Upper lobe of left lung (tissue), 6 donors: ENCODE measurements at places on chromosomes 3 and 15.

DNA sequence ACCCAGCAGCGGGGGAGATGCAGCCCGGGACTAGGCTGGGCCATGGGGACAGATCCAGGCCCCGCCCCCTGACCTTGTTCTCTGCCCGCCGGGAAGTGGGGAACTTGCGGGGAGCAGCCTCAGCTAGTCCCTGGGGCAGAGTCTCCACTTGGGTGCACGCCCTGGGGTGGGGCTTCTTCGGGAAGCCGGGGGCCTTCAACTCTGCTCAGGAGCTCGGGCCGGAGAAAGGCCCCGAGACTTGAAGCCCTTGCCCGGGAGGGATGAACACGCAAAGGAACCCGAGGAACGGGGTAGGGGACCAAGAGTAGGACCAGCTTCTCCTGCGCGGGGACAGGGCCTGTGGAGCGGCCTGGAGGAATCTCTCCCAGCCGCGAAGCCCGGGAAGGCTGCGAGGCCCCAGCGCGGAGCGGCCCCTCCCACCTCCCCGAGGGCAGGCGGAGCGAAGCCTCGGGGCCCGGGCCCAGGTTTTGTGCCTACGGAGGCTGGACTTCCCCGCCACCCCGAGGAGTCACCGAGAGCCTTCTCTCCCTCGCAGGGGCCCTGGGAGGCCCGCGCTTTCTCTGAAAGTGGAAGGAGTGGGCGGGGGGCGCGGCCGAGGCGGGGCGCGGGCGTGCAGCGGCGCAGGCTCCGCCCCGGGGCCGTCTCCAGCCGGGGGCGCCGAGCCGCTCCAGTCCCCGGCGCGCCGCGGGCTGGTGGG, at the start of gene ITPKA:
ITPKA (plus strand) TSS at position 670 of the 697 bp plus-strand sequence. CDS start 54 bp downstream, outside the sequence.
- H3K36me3 ChIP-seq, result no peaks in the 10 kb centered on the region
- H3K27me3 ChIP-seq, result peaks cover 15% of the 10 kb centered on the region

DNA sequence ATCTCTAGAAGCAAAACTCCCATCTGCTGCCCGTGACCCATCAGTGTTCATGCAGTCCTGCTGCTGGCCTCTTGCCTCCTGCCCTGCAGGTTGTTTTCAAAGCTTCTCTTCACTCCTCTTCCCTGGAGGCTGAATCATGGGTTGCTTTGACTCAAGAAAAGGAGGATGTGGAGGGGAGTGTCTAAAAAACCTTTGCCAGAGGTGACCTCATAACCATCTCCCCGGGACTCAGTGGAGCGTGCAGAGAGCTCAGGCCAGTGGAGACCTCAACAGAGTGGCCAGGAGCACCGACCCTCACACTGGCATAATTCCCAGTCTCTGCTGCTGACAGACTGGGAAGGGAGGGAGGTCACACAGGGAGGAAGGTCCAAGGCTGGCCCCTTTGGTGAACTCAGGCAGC, 60.9 kb upstream of the ITGA11 start:
- H3K36me3 ChIP-seq, result no peaks in the 10 kb centered on the region
- no peaks in the 10 kb centered on the region for H3K4me1 ChIP-seq

DNA sequence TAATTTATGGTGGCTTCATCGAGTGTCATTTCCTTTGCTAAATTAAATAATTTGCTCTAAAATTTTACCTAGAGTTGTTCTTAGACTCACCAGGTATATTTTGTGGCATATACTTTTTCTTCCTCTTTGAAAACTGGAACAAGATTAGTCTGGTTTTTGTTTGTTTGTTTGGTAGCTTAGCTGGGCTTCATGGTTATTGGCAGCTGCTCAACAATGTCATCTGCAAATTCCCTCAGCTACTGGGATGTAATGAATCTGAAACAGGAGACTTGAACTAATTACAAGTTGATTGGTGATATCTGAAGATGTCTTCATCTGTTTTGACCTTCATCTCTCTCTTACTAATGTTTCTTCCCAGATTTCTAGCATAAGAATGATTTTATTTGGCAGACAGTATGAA, 270.5 kb upstream of the P2RY1 start:
- H3K4me3 ChIP-seq, result no peak overlapping the region
- H3K27ac ChIP-seq, result no peak overlapping the region
- DNase-seq, result no peak
- no peaks in the 10 kb centered on the region for H3K36me3 ChIP-seq
- no peaks in the 10 kb centered on the region for H3K4me1 ChIP-seq
- H3K27me3 ChIP-seq, result no peaks in the 10 kb centered on the region

- H3K4me3 ChIP-seq, result no peak overlapping the region
- H3K4me1 ChIP-seq, result no peaks in the 10 kb centered on the region
- peak overlapping the region; percentile 59 for H3K27ac ChIP-seq
- DNase-seq, result no peak
- H3K27me3 ChIP-seq, result no peaks in the 10 kb centered on the region
Measured at GRCh38 chr15:49877873-49878521, 241.0 kb downstream of the ATP8B4 start.

DNA sequence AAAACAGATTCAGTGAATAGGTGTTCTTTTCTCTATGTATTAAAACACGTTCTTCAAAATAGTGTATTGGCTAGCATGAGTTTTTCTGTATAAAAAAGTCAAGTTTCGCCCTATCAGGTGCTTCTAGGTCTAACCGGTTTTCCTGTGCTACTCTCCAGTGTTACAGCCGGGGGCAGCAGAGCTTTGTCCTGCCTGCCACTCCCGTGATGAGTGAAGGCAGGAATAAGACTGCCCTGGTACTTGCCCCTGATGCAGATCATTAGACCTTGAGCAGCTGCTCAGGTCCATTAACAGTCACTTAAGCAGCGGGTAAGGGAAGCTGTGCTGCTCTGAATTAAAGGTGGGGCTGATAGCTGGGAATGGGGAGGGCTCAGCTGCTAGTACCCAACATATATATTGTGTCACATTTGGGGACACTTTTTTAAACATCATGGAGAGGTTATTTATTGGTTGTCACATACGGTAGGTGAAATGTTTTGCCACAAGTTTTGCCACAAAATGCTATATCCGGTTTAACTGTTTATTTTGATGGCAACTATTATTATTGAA, 1.3 kb upstream of the UNC13C start:
- no peak for DNase-seq
- H3K27me3 ChIP-seq, result no peaks in the 10 kb centered on the region
- no peak overlapping the region for H3K4me3 ChIP-seq
- H3K27ac ChIP-seq, result no peak overlapping the region
- no peaks in the 10 kb centered on the region for H3K36me3 ChIP-seq
- no peaks in the 10 kb centered on the region for H3K4me1 ChIP-seq

DNA sequence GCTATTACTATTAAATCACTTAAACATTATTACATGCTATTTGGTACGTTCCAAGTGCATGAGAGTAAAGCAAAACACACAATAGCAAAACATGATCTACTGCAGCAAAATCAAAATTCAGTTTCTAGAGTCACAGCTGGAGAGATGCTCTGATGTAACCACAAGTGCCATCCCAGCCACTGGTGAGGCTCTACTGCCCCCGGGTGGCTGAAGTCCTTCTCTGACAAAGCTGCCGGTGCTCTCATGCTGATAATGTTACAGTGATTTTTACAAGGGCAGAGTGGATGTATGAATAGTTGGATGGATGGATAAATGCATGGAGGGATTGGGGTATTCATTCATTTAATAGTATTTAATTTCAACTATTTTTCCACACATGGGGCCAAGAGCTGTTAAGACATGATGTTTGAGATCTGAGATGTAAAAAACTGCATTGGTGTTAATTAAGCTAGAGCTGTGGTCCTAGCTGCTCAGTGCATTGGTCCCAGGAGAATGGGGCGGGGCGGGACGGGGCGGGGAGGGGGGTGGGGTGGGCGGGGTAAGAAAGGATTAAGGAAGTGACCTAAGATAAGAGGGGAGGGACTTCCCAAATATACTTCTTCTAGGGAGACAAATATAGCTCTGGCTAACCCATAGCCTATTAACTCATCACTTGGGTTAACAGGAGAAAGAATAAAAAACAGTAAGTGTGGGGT, 5.3 kb upstream of the SPESP1 start:
- peak; percentile 74 for DNase-seq
- no peak overlapping the region for H3K4me3 ChIP-seq

DNA sequence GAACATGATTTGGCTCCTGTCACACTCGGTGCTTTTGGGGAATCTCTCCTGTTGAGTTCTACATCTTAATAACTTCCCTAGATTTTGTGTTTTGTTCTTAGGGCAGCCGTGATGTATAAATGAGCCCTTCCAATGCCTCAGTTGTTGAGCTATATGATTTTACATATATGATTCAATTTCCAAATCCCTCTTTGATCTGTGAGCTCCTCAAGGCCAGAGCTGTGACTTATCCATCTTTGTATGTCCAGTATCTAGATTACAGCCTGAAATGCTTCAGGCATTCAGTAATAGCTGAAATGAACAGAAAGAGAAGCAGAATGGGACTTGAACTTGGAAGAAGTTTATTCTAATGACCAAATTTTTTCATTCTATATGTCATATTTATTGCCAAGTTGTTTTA, 26.6 kb downstream of the CGGBP1 start:
- DNase-seq, result no peak
- peak overlapping the region; percentile 48 for H3K27ac ChIP-seq
- H3K36me3 ChIP-seq, result no peaks in the 10 kb centered on the region

- H3K4me1 ChIP-seq, result no peaks in the 10 kb centered on the region
- H3K36me3 ChIP-seq, result no peaks in the 10 kb centered on the region
- no peak overlapping the region for H3K4me3 ChIP-seq
- no peak for DNase-seq
- no peak overlapping the region for H3K27ac ChIP-seq
Measured at GRCh38 chr15:41861736-41862356, 23.2 kb downstream of the PLA2G4B start.

GRCh38 chr3:12875857-12876836, 34.8 kb upstream of the RPL32 start:
- no peak overlapping the region for H3K27ac ChIP-seq
- H3K4me1 ChIP-seq, result peaks cover 9% of the 10 kb centered on the region
- peak; percentile 42 for DNase-seq
- H3K27me3 ChIP-seq, result no peaks in the 10 kb centered on the region
- no peaks in the 10 kb centered on the region for H3K36me3 ChIP-seq

- no peaks in the 10 kb centered on the region for H3K36me3 ChIP-seq
- H3K4me1 ChIP-seq, result peaks cover 44% of the 10 kb centered on the region
- H3K27ac ChIP-seq, result peak overlapping the region; percentile 94
- peaks cover 3% of the 10 kb centered on the region for H3K27me3 ChIP-seq
- no peak for DNase-seq
Measured at GRCh38 chr3:167733961-167734497, 663 bp downstream of the PDCD10 start.

- H3K4me3 ChIP-seq, result no peak overlapping the region
- H3K27me3 ChIP-seq, result no peaks in the 10 kb centered on the region
- H3K36me3 ChIP-seq, result no peaks in the 10 kb centered on the region
- no peak overlapping the region for H3K27ac ChIP-seq
- H3K4me1 ChIP-seq, result peaks cover 8% of the 10 kb centered on the region
- DNase-seq, result peak; percentile 79
Measured at GRCh38 chr3:121992601-121993560, 29.2 kb downstream of the ILDR1 start.

GRCh38 chr15:38335116-38335515, 82.5 kb downstream of the SPRED1 start:
- no peaks in the 10 kb centered on the region for H3K36me3 ChIP-seq
- no peaks in the 10 kb centered on the region for H3K4me1 ChIP-seq
- H3K27ac ChIP-seq, result no peak overlapping the region
- H3K4me3 ChIP-seq, result no peak overlapping the region
- no peaks in the 10 kb centered on the region for H3K27me3 ChIP-seq

GRCh38 chr15:52281085-52282035, 14.2 kb downstream of the MYO5C start:
- H3K36me3 ChIP-seq, result peaks cover 6% of the 10 kb centered on the region
- DNase-seq, result no peak
- H3K4me3 ChIP-seq, result no peak overlapping the region

DNA sequence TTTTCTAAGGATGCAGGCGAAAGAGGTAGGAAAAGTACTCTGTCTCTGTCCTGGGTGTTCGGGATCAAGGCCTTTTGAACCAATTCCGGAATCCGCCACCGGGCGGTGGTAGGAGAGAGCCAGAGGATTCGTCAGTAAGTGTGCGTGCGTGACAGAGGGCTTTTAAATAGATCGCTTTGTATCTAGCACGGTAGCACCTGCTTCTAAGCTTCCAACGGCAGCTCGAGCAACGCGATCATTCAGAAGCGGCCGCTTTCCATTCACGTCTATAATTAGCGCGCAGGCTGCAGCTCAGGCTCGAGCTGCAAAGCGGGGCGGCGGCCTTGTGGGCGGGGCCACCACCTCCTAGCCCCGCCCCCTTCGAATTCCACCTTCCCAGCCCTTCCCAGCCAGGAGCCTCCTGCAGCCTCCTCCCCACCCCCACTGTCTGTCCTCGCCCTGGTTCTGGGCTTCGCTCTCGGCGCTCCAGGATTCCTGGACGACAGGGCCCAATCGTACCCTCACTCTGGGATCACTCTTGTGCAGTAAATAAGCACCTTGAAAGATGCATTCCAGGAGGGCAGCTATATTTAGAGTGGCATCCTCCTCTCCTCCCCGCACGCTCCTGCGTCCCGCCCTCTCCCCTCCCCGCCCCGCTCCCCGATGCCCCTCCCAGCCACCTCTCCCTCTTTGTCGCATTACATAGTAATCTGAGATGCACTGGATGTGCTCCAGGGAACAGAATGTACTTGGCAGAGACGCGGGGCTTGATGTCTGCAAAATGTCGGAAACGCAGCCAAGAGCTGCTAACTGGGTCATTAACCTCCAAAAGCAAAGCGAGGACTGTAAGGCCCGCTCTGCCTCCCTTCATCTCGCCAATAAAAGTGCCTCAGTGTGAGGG, 224.1 kb upstream of the TPRG1 start:
- DNase-seq, result peak; percentile 96
- H3K4me1 ChIP-seq, result peaks cover 40% of the 10 kb centered on the region
- H3K27ac ChIP-seq, result peak overlapping the region; percentile 93

DNA sequence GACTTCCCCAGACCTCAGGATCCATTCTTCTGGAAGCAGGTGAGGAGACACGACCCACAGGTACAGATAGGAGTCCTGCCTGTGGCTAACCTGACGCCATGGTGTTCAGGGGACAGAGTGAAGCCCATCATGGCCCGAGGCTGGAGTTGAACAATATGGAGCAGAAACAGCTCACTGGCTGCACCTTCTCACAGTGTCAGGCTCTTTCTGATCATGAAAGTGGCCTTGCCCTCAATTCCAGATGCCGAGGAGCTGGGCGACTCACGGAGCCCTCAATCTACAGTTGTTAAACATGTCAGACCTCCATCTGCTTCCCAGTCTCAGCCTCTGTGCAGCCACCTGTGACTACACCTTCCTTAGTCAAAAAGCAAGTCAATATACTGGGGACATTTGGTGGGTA, 110.8 kb upstream of the SMAD3 start:
- H3K36me3 ChIP-seq, result no peaks in the 10 kb centered on the region
- no peak for DNase-seq
- H3K27me3 ChIP-seq, result no peaks in the 10 kb centered on the region
- no peaks in the 10 kb centered on the region for H3K4me1 ChIP-seq

DNA sequence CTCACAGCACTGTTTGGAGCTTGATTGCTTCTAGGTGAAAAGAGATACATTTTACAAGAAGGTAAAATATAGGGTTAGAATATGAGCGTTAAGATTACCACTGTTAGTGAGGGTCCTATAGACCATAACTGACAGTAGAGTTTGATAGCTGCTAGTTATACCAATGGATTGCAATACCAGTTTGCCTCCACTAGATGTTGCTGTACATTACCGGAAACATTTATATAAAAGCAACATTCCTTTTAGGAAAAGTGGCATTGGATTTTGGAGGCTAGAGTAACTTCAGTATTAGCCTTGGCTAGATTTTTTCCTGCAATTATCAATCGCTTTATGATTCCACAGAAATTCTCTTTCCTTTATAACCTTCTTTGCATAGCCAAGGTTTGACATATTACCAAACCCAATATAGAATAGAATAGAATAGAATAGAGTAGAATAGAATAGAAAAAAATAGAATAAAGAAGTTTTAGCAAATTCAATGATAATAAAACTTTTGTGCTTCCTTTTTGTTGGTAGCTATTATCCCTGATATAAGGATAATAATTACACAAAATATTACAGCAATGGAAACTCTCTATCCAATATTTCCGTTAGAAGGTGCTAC, 1093.6 kb upstream of the ALCAM start:
- no peak overlapping the region for H3K27ac ChIP-seq
- no peaks in the 10 kb centered on the region for H3K4me1 ChIP-seq
- no peaks in the 10 kb centered on the region for H3K27me3 ChIP-seq
- no peak overlapping the region for H3K4me3 ChIP-seq
